GM04504 (cell line): ENCODE measurements at places on chromosomes 4 and X.

DNA sequence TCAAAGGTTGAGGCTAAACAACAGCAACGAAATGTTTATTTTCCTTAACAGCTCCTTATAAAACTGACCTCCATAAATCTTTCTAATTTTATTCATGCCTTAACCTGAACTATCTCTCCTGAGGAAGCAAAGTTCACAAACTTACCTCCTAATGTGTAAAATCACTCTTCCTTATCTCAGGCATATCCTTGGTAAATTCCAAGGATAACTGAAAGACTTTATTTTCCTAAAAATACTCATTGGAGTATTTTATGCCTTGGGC, 197.4 kb downstream of the NWD2 start:
- no peak for DNase-seq

DNA sequence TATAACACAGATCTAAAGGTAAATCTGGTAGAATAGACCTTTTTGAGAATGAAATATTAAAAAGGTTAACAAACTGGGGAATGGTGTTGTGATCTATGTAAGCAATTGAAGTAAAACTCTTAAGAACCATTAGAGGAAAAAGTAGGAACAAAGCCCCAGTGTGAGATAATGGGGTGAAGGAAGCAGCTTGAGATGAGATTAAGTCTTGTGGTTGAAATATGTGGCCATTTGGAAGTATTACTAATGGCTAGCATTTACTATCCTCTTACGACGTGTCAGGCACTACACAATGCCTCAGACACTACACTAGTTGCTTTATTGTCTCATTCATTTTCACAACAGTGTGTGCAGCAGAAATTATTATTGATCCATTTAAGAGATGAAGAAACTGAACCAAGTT, 25.9 kb upstream of the NDNF start:
- DNase-seq, result no peak

DNA sequence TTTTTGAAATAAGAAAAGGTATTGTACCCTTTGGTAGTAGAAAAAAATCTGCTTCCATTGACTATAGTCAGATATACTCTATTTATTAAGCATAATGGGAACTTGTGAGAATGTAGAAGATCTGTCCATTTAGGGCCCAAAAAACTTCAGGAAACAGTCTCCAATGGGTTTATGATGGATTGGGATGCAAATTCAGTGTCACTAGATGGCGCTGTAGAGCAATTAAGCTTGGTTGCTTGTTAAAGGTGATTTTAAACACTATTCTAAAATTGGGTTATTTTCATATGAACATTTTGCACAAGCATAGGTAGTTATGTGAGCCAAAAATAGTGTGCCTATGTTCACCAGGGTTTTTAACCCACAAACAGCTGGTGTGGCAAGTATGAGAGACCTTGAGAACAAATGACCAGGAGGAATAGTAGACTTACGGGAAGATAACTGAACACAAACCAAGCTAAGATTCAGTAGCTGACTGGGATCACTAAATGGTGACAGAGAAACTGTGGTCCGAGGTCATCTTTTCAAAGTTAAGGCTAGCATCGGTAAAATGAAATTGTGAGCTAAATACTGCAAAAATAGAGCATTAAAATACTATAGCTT, 80.3 kb upstream of the LSM6 start:
- peak; percentile 16 for DNase-seq

DNA sequence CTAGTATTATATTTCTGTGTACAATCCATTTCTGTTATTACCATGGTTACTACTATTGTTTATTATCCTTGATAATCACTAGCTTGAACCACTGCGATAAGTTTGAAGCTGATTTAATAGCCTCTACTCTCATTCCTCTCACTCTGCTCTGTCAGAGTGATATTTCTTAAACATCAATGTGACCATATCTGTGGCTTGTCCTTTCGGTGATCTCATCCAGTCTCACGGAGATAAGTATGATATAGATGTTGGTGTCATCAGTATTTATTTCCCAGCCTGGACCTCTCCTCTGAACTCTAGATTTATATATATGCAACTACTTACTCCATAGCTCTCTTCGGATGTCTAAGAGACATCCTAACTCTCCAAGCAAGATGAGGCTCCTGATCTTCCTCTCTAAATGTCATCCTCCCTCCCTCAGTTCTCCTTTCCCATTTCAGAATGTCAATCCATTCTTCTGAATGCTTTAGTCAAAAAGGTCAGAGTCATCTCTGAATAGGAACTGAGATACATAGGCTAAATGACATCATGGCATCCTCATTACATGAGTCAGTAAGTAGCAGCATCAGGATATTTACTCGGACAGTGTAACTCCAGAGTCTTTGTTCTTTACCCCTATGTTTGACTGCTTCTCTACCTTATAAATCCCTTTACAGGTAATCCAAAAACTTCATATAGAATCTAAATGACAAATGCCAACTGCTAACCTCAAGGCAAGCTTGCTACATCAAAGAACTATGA, 129.5 kb downstream of the PACRGL start:
- no peak for DNase-seq

DNA sequence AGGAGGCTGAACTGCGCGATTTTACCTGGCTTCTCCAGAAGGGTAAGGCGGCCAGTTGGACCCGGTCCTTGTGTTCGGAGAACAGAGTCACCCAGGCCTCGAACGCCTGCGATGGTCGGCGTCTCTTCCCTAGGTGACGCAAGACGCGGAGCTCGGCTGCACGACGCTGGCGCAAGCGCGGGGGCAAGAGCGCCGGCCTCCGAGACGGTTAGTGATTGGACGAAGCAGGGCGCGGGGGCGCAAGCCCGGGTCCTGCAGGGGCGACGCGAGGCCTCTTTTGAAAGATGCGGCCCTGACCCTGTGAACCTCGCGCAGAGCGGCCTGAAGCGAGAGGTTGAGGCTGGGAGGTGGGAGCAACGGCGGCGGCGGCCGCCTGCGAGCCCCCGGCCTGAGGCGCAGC, 428 bp downstream of the ADAD1 start:
- DNase-seq, result no peak

DNA sequence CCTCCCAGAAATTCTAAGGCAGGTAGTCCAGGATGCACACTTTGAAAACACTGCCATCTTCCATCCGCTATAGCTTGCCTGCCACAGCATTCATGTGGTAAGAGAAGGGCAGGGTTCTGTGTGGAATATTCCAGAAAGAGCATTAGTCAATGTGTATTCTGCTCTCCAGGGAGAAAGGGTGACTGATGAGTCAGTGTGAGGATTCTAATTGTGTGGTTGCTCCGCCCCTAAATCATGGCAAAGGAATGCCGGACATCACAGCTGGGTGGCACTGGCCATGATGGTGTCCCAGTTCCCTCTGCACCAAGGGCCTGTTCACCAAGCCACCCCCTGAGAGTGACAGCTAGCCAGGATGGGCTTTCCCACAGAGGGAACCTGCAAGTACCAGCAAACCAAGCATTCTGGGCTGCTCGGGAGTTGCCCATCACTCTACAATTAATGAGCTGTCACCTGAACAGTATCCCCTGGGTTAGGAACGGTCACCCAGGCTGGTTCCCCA, 9.5 kb downstream of the IDS start:
- peak; percentile 59 for DNase-seq

- DNase-seq, result no peak
Measured at GRCh38 chr4:8748236-8748575, 123.4 kb downstream of the HMX1 start.

DNA sequence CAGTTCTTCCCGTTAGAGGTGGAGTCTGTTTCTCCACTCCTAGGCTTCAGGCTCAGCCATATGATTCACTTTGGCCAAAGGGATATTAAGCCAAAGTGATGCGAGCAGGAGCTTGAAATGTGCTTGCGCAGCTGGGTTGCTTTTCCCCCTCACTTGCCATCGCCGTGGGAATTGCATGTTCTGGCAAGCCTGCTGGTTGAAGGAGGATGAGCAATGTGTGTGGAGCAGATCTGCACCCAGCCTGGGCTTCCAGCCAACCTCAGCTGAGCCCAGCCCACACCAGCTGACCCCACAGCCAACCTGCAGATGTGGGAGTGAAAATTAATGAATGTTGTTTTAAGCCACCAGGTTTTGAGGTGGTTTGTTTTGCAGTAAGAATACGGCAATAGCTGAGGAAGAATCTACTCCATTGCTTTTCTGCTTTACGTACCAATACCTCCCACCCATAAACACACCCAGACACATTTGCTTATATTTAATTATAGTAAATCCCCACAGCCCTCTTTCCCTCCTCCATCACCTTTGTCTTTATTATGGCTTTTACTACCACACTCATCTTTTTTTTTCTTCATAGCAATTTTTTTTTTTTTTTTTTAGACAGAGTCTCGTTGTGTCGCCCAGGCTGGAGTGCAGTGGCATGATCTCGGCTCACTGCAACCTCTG, 132.8 kb upstream of the FUNDC1 start:
- DNase-seq, result peak; percentile 80

GRCh38 chrX:71991164-71991563, 80.5 kb downstream of the NHSL2 start:
- no peak for DNase-seq

DNA sequence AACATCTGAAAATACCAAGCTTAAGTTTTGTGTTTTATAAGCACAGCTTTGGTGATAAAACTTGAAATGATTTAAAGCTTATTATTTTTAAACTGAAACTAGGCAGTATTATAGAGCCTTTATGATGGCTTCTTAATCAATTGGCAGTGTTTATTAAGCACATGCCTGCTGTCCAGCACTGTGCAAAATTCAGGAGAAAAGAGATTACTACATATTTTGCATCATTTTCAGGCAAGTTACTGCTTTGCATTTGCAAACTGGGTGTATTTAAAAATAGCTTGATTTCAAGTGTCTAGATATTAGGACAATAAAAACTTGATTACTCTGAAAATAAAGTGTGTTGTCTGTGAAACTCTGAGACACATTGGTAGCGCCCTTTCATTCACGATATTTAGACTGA, 126.5 kb downstream of the PDLIM5 start:
- no peak for DNase-seq

GRCh38 chr4:147928400-147928799, 196.5 kb downstream of the ARHGAP10 start:
- DNase-seq, result peak; percentile 17

- no peak for DNase-seq
Measured at GRCh38 chrX:20252381-20253231, 14.1 kb downstream of the RPS6KA3 start.

GRCh38 chr4:73005514-73005913, 64.0 kb downstream of the COX18 start:
- no peak for DNase-seq
